Myometrial cell (primary cell): ENCODE measurements at places on chromosomes 16 and 17. TPM values are rescaled to one million over a fixed set of nuclear protein-coding genes. Genes with fewer than 3 reads are reported as not detected.

BMERB1 gene
- 46.1 and 55.1 TPM in 2 replicates for total RNA-seq

CFAP119 gene
- 4.6 and 6.9 TPM in 2 replicates for total RNA-seq

CD300LD gene
- total RNA-seq, result not detected in 2 replicates

CLDN7 gene
- 60.3 and 62.3 TPM in 2 replicates for total RNA-seq

SP6 gene
- not detected in 2 replicates for total RNA-seq

WFDC1 gene
- not detected in 2 replicates for total RNA-seq

MMP28 gene
- total RNA-seq, result 6.6 and 9.2 TPM in 2 replicates

ACACA gene
- total RNA-seq, result 55.1 and 56.2 TPM in 2 replicates

PROCA1 gene
- total RNA-seq, result 0.18 and 2.3 TPM in 2 replicates

SALL1 gene
- 2.5 and 2.9 TPM in 2 replicates for total RNA-seq

TBC1D28 gene
- not detected in 2 replicates for total RNA-seq

ZNF469 gene
- 1.7 and 1.8 TPM in 2 replicates for total RNA-seq

G6PC1 gene
- not detected in 2 replicates for total RNA-seq

DLX4 gene
- total RNA-seq, result not detected in 2 replicates

MPV17L gene
- total RNA-seq, result 2.5 TPM in 1 of 2 replicates, not detected in the other

GP1BA gene
- total RNA-seq, result not detected in 2 replicates

NEUROD2 gene
- total RNA-seq, result not detected in 2 replicates

CTRL gene
- 0.53 and 0.58 TPM in 2 replicates for total RNA-seq

CIITA gene
- total RNA-seq, result not detected in 2 replicates

TPSAB1 gene
- total RNA-seq, result not detected in 2 replicates

HOXB7 gene
- 7.1 and 7.8 TPM in 2 replicates for total RNA-seq

IRX3 gene
- total RNA-seq, result 0.86 TPM in 1 of 2 replicates, not detected in the other

KRT39 gene
- total RNA-seq, result not detected in 2 replicates

NUPR1 gene
- total RNA-seq, result 28.7 and 29.1 TPM in 2 replicates

LRRC36 gene
- 0.71 TPM in 1 of 2 replicates, not detected in the other for total RNA-seq

KCNJ18 gene
- not detected in 2 replicates for total RNA-seq

ZFP3 gene
- 0.89 and 1.7 TPM in 2 replicates for total RNA-seq

PSMD12 gene
- 19.3 and 21.8 TPM in 2 replicates for total RNA-seq

PITPNM3 gene
- total RNA-seq, result 0.86 and 1.1 TPM in 2 replicates

HP gene
- total RNA-seq, result not detected in 2 replicates

NETO2 gene
- 8.6 and 26.9 TPM in 2 replicates for total RNA-seq

SHBG gene
- 11.8 TPM in 1 of 2 replicates, not detected in the other for total RNA-seq

FOXJ1 gene
- not detected in 2 replicates for total RNA-seq

TEKT5 gene
- not detected in 2 replicates for total RNA-seq

TP53TG3C gene
- not detected in 2 replicates for total RNA-seq

KRTAP16-1 gene
- not detected in 2 replicates for total RNA-seq

SLC12A4 gene
- 63.6 and 116 TPM in 2 replicates for total RNA-seq

SCNN1B gene
- not detected in 2 replicates for total RNA-seq

NXPH3 gene
- total RNA-seq, result under 0.01 and 3.0 TPM in 2 replicates

MEIOB gene
- not detected in 2 replicates for total RNA-seq

PRSS53 gene
- total RNA-seq, result under 0.01 and 1.4 TPM in 2 replicates

ADAD2 gene
- total RNA-seq, result not detected in 2 replicates

RRN3 gene
- total RNA-seq, result 18.5 and 24.8 TPM in 2 replicates

FADS6 gene
- total RNA-seq, result not detected in 2 replicates

KRTAP9-2 gene
- total RNA-seq, result not detected in 2 replicates
